ENCODE measurements at places on chromosomes 6 and 20.

DNA sequence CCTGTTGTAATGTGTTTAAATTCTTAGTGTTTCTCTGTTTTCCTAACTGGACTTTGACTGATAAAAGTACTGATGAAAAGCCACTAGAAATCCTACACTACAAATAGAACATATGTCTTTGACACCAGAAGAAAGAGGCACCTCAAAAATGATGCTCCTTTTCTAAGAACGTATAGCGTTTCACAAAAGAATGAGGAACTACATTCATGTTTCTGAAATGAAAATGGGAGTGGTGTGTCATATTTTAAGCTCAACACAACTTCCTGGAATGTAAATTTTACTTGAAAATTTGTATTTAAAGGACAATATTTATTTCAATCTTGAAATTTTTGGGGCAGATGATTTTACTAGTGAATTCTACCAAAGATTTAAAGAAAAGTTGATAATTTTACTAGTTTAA is 35.3 kb downstream of the KIAA0408 start:
- no peak for DNase-seq

DNA sequence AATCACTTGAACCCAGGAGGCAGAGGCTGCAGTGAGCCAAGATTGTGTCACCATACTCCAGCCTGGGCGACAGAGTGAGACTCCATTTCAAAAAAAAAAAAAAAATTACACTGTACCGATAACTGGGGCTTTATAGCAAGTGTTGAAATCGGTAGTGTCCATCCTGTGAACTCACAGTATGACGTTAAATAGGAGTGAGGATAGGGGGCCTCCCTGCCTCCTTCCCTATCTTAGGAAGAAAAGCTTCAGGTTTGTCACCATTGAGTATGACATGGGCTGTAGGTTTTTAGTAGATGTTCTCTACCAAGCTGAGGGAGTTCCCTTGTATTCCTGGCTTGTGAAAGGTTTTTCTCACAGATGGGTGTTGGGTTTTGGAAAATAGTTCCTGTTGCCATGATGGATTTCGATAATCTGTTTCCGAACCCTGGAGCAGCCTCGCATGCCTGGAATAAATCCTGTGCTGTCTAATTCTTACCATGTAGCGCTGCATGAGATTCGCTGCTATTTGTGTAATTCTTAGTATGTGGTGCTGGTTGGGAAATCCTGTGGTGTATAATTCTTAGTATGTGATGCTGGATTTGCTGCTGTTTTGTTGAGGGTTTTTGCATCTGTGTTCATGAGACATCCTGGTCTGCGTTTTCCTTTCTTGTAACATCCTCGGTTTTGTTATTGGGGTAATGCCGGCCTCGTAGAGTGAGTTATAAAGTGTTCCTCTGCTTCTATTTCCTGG is 23.6 kb downstream of the NTSR1 start:
- DNase-seq: no peak

DNA sequence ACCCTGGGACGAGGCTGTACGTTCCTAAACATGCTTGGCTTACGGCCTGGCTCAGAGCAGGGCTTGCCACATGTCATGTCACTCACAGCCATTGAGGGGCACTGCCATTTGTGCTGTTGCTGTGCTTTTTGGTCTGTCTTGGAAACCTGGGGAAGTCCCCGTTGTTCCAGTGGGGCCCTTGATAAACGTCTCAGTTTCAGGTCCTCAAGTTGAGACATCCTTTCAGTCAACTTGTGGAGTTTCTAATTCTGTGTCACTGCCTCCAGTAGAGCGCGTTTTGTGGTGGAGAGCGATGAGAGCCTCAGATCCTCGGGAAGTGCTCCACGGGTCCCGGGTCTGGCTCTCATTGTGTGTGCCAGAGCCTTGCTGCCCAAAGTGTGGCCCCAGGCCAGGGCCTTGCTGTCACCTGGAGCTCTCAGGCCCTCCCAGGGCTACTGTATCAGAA is 43.0 kb upstream of the CCR6 start:
- DNase-seq: no peak

DNA sequence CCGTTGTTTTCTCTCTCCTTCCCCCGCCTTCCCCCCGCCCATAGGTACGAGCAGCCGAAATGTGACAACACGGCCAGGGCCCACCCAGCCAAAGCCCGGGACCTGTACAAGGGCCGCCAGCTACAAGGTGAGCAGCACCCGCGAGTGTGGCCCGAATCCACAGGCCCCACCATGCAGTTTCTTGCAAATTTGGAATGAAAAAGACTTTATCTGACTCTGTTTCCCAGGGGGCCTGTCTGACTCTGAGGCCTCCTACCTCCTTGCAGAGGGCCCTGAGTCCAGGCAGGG is 167.1 kb downstream of the SMOC2 start:
- no peak for DNase-seq

- no peak for DNase-seq
Measured at GRCh38 chr20:37394543-37395409, 48.8 kb downstream of the SRC start.

GRCh38 chr6:166087852-166088251 is 79.8 kb downstream of the TBXT start:
- DNase-seq: no peak

DNA sequence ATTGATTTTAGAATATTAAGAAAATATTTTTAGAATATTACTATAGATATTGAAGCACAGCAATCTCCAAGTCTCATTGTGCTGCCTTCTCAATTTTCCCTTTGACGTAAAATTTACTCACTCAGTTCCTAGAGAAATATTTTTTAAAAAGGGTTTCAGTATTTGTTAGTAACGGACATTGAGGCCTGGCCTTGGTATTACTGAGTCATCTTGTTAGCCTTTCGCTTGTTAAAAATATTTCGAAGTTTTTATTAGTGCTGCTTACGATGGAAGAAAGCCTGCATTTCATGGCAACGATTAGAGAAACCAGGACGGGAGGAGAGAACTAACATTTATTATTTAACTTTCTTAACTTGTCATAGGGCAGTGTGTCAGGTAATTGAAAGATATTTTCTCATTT is 82.2 kb downstream of the TIAM2 start:
- no peak for DNase-seq
